GM06990 (cell line): ENCODE measurements at places on chromosomes 11 and 22.

GRCh38 chr22:30217698-30218560 lies 28.6 kb downstream of the LIF start:
- no peak for DNase-seq

GRCh38 chr11:1295591-1295990 lies 13.8 kb downstream of the TOLLIP start:
- no peak for DNase-seq

- no peak for DNase-seq
These were observed 49.4 kb downstream of the CLMP start for GRCh38 chr11:123145661-123146060.

GRCh38 chr11:77095551-77096490 lies 6.8 kb upstream of the OMP start:
- no peak for DNase-seq
